ENCODE measurements at places on chromosomes 2 and 18. TPM values are rescaled to one million over a fixed set of nuclear protein-coding genes. Genes with fewer than 3 reads are reported as not detected.

GRCh38 chr18:55233857-55234256 lies 274.6 kb upstream of the CCDC68 start:
- DNase-seq, result no peak

DNA sequence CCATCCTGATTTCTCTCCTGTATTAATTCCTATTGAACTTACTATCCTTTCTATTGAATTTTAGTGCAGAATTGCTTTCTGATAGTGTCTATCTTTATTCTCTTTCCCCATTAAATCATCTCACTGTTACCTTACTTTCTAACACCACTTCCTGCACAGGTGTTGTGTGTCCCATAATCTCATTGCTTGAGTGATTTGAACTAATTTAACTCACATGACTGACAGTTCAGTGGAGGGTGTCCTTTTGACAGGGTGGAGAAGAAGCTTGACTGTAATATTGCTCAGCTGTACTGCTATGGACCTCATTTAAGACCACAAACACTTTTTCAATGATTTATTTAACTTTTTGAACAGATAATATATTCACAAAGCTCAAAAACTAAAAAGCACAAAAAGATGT lies 211.8 kb downstream of the NRXN1 start:
- DNase-seq, result no peak

- no peak for DNase-seq
These were observed 166.5 kb upstream of the SALL3 start for GRCh38 chr18:78813156-78813555.

DNA sequence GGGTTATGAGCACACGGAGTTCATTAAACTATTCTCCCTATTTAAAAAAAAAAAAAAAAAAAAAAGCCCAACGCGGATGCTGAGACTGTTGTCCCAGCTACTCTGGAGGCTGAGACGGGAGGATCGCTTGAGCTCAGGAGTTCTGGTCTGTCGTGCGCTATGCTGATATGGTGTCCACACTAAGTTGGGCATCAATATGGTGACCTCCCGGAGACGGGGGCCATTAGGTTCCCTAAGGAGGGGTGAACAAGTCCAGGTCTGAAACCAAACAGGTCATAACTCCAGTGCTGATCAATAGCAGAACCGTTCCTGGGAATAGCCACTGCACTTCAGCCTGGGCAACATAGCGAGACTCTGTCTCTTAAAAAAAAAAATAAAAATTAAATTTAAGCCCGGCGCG lies 12.9 kb upstream of the ANKRD53 start:
- DNase-seq, result no peak

DNA sequence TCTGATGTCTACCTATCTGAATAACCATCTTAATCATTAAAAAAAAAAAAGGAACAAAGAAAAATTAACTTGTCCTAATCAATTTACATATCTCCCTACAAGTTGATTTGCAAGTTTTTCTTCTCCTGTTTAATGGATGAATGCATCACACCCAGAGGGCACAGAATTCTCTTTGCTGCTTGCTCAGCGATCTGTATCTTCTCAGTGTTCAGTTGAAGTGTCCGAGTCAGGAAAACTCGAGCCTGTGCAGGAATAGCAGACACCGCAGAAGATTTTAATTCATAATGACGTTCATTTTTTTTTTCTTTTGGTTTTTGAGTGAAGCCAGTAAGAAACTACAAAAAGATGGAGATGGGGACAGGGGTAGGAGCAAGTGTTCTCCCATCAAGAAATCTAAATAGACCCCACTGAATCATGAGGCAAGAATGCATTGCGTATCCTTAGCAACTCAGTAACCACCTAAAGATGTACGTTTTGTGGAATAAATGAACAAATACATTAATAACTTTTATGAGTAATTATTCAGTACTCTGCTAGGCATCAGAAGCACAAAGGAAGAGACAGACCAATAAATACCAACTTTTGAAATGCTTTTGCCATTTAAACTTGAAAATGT lies 675.5 kb downstream of the LRP1B start:
- no peak for DNase-seq

DNA sequence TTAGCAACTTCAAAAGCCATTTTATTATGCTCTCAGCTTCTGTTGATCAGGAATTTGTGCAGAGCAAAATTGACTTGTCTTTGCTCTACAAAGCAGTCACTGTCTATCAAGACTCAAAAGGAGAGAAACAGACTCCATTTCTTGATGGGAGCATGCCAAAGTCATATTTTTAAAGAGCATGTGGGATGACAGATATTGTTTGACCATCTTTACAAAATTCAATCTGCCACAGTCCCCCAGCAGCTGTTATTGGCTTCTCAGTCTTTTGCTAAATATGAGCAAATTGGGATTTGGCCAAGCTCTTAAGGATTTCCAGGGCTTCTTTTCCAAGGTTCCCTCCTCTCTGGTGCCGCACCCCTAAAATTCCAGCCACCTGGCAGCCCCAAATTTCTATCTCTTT lies 67.9 kb downstream of the TEX51 start:
- DNase-seq, result no peak

The FAM237A gene
- total RNA-seq, result not detected

The ZNF142 gene
- 26.6 TPM for total RNA-seq

Data from chondrocyte (in vitro differentiated cells).